ENCODE measurements at places on chromosomes 7 and 10.
A peak's percentile ranks its signal among the peaks of the same experiment; 100 is the strongest.

DNA sequence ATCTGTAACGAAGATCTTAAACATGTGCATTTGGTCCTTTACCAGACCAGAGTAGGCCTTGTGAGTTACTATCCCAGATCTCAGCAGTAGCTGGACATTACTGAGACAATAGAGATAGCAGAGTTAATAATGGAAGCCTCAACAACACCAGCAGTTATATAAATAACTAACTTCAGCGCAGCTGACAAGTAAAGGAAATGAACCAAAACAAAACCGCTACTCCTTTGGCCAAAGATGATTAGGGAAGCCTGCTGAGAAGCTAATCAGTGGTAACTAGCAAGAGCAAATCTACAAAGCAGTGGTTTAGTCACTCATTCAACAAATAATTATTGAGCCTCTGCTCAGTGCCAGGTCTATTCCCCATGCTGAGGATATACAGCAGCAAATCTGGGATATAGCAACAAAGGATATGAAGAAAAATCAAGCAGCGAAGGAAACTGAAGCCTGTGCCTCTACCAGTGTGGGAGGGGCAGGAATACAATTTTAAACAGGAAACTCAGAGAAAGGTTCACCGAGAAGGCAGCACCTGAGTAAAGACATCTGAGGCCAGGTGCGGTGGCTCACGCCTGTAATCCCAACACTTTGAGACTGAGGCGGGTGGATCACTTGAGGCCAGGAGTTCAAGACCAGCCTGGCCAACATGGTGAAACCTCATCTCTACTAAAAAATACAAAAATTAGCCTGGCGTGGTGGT is 103.6 kb downstream of the ELMO1 start:
- no peak for DNase-seq

- no peak for DNase-seq
Observed at GRCh38 chr10:50613150-50613549, 10.6 kb downstream of the SGMS1 start.

DNA sequence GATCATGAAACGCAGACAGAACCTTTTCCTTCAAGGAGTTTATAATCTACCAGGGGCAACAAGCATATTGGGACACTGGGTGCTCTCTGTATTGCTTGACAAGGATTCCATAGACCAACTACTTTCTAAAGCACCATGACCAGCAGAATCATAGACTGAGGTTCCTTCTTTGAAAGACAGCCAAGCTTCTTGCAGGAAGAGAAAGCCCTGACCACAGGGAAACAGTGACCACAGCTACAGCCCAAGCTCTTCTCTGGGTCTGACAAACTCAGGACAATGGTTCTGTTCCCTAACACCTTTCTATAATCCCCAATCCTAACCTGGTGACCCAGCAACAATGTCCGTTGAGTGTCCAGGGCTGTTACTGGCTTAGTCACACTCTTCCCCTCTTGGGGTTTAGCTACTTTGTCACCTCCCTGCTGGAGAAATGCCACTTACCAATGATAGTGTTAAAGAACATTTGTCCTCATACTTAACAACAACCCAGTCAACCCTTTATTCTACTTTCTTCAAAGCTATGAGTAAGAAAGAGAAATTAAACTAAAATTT is 155.7 kb downstream of the JAZF1 start:
- no peak for DNase-seq

GRCh38 chr7:1494447-1494846 is 9.7 kb downstream of the INTS1 start:
- no peak for DNase-seq

DNA sequence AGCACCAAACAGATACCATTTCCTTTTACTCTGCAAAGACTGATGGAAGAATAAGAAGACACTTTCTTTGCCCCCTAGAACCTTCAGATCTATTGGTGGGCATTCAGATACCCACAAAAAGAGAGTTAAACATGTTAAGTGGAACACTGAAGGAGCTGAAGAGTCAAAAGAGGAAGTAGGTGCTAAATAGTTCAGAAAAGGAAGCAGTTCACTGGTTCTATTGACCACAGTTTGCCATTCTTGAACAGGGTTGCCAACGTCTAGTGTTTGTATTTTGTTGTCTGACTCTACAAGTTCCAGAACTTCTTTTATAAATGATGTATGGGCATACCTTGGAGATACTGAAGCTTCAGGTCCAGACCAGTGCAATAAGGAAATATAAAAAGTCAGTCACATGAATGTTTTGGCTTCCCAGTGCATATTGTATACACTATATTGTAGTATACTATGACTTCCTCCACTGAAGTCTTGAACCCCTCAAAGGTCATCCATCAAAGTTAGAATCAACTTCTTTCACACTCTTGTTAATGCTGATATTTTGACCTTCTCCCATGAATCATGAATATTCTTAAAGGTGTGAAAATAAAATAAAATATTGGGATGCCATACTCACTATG is 47.5 kb upstream of the AGR3 start:
- no peak for DNase-seq

DNA sequence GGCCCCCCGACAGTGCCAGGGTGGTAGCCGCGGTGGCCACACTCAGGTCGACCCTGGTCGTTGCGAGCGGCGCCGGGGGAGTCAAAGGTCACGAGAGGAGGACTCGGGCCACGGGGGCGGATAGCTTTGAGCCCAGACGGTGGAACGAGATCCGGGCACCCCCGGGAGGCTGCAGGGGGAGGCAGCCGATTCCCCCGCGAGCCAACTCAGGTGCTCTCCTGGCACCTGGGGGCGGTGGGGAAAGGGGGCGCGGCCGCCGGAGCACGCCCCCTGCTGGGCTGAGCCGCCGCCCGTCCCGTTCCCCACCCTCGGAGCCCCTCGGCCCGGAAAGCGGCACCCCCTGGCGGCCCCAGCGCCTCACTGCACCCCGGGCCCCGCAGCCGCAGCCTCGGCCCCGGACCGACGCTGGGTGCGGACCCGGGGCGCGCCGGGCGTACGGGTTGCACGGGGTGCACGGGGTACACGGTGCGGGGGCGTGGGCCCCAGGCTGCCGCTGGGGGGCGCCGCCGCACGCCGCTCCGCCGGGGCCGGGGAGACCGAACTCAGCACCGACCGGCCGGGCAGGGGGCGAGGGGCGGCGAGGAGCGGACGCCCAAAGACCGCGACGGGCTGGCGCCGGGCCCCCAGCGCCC is 521 bp upstream of the NYAP1 start:
- peak; percentile 86 for DNase-seq

GRCh38 chr7:101602484-101603241 is 26.4 kb downstream of the MYL10 start:
- peak; percentile 94 for DNase-seq

DNA sequence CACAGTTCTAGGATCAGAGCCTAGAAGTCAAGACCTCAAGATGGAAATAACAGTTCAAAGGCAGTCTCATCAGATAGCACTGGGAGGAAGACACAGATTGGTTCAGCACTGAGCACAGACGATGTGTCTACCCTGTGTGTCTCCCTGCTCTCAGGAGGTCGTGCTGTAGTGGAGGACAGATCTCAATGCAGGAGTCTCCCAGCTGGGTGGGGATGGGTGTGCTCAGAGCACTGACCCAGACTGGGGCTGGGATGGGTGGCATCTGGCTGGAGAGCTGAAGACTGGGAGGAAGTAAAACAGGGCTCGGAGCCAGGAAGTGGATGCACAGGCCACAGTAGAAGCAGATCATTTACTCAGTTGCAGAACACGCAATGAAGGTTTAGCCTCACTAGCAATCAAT is 69.5 kb upstream of the GDF10 start:
- no peak for DNase-seq

DNA sequence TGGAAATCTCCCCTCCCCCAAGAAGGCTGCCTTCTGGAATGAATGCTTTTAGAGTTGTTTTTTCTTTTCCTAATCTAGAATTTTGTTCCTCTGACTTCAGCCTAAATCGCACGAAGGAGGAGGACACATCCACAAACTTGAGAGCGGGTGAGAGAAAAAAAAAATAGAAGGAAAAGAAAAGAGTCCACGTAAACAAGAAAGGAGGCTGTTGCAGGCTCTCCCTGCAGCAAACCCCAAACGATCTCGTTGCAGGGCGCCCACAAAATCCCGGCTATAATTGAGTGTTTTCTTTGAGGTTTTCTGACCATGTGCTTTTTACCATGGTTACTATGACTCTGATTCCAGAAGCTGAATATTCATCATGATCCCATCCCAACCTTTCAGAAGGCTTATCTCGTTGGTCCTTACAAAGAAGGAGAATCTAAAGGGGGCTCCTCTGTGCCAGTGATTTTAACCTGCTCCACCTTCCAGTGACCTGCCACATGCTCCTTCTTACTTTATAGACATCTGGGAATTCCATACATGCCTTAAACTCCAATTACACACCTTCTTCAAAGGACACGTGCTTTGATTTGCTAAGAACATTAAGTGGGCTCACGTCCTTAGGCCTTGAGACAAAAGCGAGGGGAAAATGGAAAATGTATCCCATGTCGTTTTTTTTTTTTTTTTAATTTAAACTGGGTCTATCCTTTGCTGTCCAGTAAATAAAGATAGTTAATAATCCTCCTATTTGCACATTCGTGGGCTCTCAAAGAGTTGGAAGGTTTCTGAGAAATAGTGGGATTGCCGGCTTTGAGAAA is 5.8 kb downstream of the TWIST1 start:
- DNase-seq = no peak

- DNase-seq = peak; percentile 22
Observed at GRCh38 chr7:40551685-40552576, 417.1 kb downstream of the SUGCT start.

DNA sequence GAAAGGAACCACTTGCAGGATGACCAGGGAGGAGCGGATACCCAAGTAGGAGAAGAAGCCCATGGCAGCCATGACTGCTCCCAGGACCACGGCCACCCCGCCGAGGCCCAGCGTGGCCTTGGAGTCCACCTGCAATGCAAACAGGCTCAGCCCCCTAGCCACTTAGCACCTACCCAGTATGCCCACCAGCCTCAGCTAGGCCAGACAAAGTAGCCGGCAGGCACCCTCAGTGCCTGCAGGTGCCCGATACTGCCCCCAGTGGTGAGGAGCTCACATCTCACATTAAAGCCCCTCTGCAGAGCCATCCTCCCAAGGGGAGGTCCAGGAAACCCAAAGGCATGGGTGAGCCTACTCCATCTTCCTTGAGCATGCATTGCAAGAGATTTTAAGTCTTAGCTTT is 6.6 kb downstream of the NPC1L1 start:
- peak; percentile 62 for DNase-seq

GRCh38 chr10:48574322-48574796 is 30.5 kb downstream of the ARHGAP22 start:
- no peak for DNase-seq

GRCh38 chr7:134454277-134454676 is 4.6 kb downstream of the AKR1B1 start:
- DNase-seq = no peak

DNA sequence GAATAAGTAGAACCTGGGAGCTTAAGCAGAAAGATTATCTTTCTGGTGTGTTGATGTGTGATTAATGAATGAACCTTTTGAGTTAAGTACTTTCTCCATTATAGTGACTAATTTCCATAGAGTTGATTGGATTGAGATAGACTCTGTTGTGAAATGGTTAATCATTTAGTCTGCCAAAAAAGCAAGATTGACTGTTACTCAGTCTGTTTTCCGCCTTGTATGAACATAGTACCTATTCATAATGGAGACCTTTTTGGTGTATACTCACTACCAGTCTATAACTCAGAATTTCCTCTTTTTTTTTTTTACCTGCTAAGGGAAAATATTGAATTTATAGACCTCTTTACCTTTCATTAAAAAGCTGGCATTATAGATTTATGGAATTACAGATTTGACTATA is 14.4 kb upstream of the NPVF start:
- DNase-seq = no peak

DNA sequence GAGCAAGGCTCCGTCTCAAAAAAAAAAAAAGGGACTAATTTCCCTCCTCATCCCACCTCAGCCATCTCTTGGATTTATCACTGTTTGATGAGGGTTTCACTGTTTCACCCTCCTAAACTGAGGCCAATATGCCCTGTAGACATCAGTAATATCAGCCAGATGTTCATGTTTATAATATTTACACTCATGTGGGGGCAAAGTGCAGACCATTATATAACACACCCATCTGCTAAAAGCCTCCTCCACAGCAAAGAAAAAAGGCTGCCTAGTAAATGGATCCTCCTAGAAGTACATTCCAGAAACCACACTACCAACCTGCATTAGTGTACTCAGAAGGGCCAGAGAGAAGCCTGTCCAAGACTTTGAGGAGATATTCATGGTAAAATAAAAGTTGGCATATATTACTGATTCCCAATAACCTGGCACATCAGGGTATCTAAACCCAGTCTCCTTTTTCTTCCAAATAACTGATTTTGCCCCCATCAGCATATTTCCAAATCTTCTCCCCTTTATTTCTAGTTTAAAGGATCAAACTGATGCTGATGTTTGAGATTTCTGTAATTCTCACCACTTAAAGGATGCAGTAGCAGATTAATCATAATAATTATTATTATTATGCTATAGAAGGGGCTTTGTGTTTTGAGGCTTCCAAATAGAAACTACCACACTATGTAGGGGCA is 55.1 kb downstream of the LGI1 start:
- DNase-seq = no peak

GRCh38 chr7:105934572-105935185 is 28.4 kb upstream of the CDHR3 start:
- no peak for DNase-seq

GRCh38 chr10:17216901-17217395 is 11.1 kb upstream of the VIM start:
- DNase-seq = no peak
